ENCODE measurements at places on chromosomes 3 and 15.

GRCh38 chr3:99118381-99118780 lies 216.9 kb upstream of the DCBLD2 start:
- peak; percentile 27 for DNase-seq

DNA sequence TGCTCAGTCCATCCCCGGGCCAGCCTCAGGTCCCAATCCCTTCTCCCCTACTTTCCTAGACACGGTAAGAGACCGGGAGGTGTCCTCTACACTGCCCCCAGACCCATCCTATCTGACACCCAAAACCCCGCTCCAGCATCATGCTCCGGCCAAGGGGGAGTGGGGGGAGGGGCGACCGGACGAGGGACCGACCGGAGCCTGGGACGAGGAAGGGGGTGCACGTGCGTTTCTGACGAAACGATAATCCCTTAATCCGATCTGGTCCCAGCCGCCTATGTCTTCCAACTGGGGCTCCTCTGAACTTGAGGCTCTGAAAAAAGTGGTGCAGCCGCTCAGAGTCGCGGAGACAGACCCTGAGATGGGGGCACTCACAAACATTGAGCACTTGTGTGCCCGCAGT lies 494 bp downstream of the CPLX3 start:
- DNase-seq, result peak; percentile 87

GRCh38 chr15:45128971-45129639 lies 574 bp downstream of the DUOXA1 start:
- DNase-seq, result peak; percentile 56

GRCh38 chr3:8413337-8413926 lies 88.2 kb upstream of the LMCD1 start:
- DNase-seq, result no peak

- DNase-seq, result no peak
Measured at GRCh38 chr3:16584880-16585279, 20.3 kb downstream of the DAZL start.

- DNase-seq, result peak; percentile 63
Measured at GRCh38 chr15:70262591-70263274, 165.0 kb upstream of the TLE3 start.

DNA sequence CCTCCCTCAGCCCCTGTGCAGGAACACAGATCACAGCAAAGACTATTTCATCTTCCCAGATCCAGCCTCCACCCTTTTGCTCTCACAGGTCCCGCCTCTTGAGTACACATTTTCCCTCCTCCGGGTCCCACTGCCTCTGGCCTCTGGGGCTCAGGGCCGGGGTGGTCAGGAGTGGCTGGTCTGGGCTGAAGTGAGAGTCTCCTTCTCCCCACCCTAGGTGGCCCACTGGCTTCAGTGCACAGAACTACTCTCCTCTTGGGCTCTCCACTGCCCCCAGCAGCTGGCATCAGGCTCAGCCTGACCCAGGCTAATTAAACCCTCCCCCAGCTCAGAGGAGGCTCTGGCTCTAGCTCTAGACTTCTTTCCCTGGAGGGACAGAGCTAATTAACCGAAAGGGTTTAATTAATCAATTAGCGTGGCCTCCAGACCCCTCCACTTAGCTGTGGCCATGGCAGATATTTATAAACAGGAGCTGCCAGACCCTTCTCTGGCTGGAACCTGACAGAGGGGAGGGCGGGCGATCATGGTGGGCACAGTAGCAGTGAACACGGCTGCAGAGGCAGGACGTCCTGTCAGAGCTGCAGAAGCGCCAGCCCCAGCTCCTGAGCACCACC lies 15.1 kb downstream of the DUSP7 start:
- DNase-seq, result no peak

DNA sequence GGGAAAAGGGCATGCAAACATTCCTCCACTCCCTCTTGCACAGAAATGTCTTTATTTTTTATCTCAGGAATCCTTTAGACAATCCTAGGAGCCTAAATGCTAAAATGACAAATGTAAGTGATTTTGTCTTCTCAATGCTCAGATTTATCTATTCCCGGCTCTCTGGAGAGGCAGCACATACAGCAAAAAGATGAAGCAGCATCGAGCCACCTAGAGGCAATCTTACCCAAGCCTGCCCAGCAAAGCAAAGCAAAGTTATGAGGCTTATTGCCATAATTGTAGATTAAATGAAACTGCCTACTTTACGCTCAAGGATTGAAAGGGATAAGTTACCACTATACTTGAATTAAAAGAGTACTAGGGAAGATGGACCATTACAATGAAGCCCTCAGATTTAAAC lies 750.4 kb upstream of the NR2F2 start:
- DNase-seq, result peak; percentile 45

DNA sequence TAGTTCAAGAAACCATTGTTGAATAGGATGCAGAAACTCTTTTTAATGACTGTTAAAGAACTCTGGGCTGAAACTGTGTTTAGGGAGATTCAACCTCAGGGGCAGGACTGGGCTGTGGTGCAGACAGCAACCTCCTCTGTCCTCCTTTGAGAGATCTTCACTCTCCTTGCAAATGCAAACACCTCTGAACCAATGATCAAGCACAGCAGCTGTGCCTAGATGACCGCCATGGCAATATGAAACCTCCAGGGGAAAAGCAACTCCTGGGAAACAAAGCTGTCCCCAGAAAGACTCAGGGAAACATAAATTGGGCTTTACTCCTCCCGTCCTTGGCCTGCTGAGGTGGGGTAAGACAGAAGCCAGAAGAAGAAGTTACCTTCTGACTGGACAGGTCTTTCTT lies 52.6 kb downstream of the TBC1D2B start:
- no peak for DNase-seq

DNA sequence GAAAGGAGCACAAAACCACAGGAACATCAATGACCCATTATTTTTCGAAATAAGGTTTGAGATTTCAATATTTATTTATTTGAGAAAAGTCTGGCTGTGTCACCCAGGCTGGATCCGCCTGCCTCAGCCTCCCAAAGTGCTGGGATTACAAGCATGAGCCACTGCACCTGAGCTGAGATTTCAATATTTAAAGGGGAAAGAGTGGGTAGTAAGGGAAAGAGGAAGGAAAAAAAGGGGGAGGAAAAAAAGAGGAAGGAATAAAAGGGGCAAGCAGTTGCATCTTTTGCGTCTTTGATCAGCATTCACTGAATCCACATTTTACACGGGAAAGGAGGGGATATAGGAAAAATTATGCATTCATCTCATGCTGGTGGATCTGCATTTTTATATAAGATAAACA lies 47.4 kb downstream of the ERICH6 start:
- DNase-seq, result no peak

GRCh38 chr15:40270246-40270995 lies 12.4 kb downstream of the ANKRD63 start:
- DNase-seq, result no peak

GRCh38 chr3:106049821-106050220 lies 181.0 kb upstream of the CBLB start:
- DNase-seq, result no peak

- DNase-seq, result no peak
Measured at GRCh38 chr15:57522148-57522547, 69.6 kb upstream of the MYZAP start.

DNA sequence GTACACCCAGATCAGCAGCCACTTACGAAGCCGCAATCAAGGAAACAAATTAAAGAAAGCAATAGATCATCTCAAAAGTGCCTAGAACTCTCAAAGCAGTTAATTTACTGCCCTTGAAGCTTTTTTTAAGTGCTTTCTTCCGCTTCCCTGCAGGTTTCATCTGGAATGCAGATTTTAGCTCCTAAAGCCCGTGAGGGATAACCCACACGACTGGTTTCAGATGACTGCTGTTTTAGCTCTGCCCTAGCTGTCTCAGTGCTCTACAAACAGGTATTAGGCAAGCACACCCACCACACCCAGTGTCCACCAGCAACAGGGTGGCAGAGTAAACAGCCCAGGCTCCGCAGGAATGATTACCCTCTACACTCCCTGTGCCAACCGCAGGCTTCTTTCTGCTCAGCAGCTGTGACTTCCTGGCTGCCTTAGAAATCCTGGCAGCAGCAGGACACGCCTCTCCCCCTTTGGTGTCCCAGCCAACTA lies 126.0 kb downstream of the FMN1 start:
- no peak for DNase-seq

DNA sequence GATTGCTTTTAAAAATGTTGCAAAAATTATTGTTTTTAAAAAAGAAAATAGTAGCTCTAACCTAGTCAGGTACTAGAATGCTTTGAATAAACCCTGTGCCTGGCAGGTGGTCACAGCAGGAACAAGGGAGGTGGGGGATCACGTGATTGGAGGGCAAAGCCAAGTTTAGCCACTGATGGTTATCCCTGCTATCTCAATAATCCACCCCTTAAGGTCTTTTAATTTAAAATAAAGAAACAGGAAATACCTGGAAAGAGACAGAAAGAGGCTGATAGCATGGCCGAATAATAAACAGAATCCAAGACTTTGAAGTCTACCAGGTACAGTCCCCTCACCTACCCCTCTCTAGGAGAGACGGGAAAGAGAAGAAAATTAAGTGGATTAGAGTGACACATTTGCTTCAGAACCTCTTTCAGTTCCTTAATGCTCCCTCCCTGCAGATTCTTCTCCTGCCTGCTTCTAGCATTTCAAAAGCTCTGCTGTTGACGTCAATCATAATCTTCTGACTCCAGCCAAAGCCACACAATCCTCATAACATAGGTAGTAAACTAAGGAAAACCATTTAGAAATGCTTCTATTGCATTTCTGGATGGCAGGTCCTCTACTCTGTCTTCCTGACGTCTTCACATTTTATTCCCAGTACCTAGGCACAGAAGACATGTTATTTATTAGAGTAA lies 303.4 kb upstream of the MME start:
- no peak for DNase-seq

- peak; percentile 2 for DNase-seq
Measured at GRCh38 chr15:39807791-39808190, 25.1 kb upstream of the FSIP1 start.

GRCh38 chr3:155981669-155982068 lies 111.2 kb downstream of the GMPS start:
- no peak for DNase-seq

DNA sequence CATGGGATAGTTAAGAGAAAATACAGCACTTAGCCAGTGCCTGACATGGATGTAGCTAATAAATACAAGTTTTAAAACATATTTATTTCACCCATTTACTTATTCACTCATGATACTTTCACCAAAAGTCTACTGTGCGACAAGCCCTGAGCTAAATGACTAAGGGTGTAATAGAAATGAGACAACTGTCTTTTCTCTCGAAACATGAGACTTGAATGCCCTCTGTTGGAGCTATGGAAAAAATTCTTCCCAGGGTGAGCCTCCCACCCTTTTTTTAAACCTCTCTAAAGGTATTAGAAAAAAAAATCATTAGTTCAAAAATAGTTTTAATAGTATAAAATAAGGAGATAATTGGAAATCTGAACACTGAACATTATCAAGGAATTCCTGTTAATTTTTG lies 24.3 kb upstream of the RPL14 start:
- DNase-seq, result no peak

- no peak for DNase-seq
Measured at GRCh38 chr3:44803298-44803697, 41.7 kb downstream of the KIF15 start.

GRCh38 chr3:49724586-49724985 lies 835 bp upstream of the GMPPB start:
- peak; percentile 70 for DNase-seq

- DNase-seq, result no peak
Measured at GRCh38 chr15:57235873-57236272, 140.4 kb upstream of the CGNL1 start.

DNA sequence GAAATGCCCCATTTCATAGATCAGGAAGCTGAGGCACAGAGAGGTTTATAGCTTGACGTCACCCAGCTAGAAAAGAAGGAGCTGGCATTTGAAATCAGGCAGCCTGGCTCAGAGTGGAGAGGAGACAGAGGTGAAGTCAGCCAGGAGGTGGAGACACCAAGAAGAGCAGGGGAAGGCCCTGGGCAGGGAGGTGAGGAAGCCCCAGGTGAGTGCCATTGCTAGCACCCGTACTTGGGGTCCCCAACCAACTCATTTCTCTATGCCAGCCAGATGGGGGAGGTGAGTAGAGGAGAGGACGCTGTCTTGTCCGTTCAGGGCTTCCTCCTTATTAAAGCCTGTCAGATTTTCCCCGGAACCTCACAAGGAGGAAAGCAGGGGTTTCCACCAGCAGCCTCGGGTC lies 149.6 kb upstream of the TLE3 start:
- peak; percentile 56 for DNase-seq

DNA sequence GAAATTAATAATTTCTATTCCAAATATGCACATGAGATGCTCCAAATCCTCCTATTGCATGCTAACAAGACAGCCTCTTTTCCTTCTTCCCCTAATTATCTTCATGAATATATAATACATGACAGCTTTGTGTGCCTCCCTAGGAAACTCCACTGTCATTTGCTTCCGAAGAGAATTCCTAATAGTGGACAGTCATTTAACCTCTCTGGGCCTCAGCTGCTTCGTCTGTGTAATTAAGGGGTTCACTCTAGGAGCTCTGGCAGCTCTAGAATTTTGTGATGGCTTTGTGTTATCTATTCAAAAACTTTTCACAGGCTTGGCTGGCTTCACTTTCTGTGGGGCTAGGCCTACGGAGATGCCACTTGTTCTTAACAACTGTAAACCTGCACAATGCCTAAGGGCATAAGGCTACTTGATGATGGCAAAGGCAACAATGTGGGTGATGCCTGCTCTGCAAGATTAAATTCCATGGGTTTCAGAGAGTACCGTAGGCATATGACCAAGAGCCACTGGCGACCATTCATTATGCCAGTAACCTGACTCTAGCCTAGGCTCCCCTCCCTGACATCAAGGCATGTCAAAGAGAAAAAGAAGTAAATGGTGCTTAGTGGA lies 333.8 kb upstream of the UMPS start:
- DNase-seq, result no peak

Measured in osteoblast (primary cell).